ENCODE measurements at places on chromosomes 5 and 9. TPM values are rescaled to one million over a fixed set of nuclear protein-coding genes. Genes with fewer than 3 reads are reported as not detected.

DNA sequence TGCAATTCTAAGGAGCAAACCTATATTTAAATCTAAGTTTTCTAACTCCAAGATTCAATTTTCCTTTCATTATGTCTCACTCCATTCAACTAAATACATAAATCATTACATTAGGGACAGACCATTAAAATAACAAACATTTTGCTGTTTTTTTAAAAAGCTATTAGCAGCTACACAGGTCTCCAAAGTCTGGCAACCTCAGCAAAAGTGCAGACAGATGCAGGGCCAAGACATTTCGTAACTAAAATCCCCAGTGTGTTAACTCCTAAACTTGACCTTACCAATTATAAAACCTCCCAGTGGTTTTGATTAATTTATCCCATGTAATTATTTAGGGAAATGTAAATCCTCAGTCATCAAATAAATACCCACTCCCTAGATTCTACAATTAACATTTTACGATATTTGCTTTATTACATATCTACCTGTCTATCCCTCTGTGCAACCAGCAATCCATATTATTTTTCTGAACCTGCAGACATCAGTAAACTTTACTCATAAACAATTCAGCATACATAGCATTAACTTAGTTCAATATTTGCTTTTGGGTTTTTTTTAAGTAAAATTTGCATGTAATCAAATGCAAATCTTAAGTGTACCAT lies 64.7 kb downstream of the RGS7BP start:
- no peak overlapping the region for H3K4me3 ChIP-seq
- H3K4me1 ChIP-seq: no peaks in the 10 kb centered on the region
- no peak for DNase-seq
- H3K27ac ChIP-seq: no peak overlapping the region

- no peak for DNase-seq
- no peaks in the 10 kb centered on the region for H3K27me3 ChIP-seq
- H3K36me3 ChIP-seq: peaks cover 7% of the 10 kb centered on the region
- H3K4me1 ChIP-seq: no peaks in the 10 kb centered on the region
Measured at GRCh38 chr5:98880598-98880997, 48.2 kb downstream of the CHD1 start.

- H3K4me3 ChIP-seq: no peak overlapping the region
- H3K36me3 ChIP-seq: no peaks in the 10 kb centered on the region
- no peak overlapping the region for H3K27ac ChIP-seq
- peaks cover 22% of the 10 kb centered on the region for H3K27me3 ChIP-seq
Measured at GRCh38 chr5:73325546-73325945, 123.0 kb downstream of the FOXD1 start.

DNA sequence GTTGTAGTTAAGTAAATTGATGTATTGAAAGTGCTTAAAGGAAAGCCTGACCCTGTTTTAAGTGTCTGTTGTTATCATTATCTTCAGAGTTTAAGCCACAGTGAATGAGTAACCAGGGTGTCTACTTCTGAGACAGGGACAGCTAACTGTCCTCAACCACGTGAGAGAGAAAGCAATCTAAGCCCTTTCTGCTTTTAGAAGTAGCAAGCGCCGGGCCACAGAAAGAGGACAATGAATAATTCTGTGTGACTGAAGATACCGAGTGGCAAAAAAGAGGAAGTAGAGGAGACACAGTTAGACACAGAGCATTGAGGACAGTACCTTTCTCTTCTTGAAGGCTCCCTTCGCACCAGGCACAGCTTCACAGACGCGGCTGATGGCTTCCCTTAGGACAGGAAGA lies 86.3 kb downstream of the S1PR3 start:
- H3K27me3 ChIP-seq: no peaks in the 10 kb centered on the region
- H3K27ac ChIP-seq: no peak overlapping the region
- H3K36me3 ChIP-seq: no peaks in the 10 kb centered on the region
- no peak overlapping the region for H3K4me3 ChIP-seq
- H3K4me1 ChIP-seq: no peaks in the 10 kb centered on the region

The C9orf78 gene
- total RNA-seq: 53.2 TPM

Measured in psoas muscle (tissue), 8 donors.